ENCODE measurements at places on chromosomes 3 and 15.

DNA sequence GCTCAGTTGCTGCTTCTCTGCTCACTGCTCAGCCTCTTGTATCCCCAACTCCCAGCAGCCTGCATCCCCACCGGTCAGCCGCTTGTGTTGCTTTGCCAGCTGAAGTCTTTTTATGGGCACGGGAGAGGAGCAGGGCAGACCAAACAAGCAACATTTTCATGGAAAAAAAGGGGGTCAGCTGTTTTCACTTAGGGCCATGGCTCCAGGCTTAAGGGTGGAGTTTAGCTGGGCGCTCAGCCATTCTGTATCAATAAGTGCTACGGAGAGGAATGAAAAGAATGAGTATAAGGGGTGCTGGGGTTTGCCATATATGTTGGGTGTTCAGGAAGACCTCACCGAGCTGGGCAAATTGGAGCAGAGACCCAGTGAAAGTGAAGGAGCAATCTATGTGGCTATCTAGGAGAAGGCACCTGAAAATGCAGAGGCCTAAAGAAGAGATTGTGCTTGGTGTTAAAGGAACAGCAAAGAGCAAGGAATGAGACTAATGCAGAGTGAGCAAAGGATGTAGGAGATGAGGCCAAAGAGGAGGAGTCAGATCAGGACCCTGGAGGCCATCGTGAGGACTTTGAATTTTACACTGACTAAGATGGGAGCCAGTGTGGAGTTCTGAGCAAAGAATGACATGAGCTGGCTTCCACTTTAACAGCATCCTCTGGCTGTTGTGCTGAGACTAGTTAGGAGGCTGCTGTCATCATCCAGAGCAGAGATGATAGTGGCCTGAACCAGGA is 16.6 kb upstream of the IREB2 start:
- DNase-seq = peak; percentile 62

DNA sequence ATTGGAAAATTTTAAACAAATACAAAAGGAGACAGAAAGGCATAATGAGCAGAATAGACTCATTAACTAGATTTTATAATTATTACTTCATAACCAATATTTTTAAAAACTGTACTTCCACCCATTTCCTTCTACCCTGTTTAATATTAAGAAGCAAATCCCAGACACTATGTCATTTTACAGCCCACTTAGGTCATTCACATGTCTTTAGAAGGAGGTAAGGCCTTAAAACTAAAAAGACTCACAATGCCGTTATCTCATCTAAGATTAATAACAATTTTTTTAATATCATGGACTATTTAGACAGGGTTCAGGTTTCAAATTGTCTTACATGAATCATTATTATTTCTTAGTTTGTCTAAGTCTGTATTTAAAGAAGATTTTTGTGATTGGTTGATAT is 217.2 kb downstream of the NFKBIZ start:
- no peak for DNase-seq

GRCh38 chr3:34886443-34886842 is 752.9 kb upstream of the ARPP21 start:
- no peak for DNase-seq

DNA sequence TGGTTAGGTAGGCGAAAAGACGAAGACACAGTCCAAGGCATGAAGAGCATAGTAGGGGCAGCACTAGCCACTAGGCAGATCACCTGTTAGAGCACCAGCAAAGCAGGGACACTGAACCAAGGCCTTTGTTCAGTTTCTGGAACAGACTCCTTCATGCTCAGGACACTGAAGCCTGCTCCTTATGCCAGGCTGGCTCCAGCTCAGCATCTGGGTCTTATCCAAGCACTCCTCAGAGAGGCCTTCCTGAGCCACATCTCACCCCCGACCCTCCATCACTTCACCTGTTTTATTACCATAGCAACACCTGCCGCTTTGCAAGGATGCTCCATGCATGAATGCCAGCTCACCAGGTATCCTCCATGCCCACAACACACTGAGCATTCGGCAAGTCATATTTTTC is 206.3 kb upstream of the CHRNA7 start:
- no peak for DNase-seq

DNA sequence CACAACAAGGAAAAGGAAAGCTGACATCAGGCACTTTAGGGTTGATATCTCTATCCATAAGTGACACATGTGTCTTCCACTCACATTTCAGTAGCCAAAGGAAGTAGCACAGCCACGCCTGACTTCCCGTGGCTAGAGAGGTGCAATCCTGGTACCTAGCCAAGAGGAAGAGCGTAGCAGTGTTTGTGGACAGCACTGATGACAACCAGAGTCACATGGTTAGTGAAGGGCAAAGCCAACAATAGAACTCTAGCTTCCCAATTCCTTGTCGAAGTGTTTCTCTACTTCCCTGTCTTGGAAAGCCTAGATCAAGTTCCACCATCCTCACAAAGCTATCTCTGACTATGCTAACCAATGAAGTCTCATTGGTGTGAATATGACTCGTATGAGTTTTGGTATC is 189.2 kb downstream of the RSL24D1 start:
- DNase-seq = no peak

- peak; percentile 13 for DNase-seq
These were observed 34.0 kb upstream of the CILP start for GRCh38 chr15:65245096-65245856.

DNA sequence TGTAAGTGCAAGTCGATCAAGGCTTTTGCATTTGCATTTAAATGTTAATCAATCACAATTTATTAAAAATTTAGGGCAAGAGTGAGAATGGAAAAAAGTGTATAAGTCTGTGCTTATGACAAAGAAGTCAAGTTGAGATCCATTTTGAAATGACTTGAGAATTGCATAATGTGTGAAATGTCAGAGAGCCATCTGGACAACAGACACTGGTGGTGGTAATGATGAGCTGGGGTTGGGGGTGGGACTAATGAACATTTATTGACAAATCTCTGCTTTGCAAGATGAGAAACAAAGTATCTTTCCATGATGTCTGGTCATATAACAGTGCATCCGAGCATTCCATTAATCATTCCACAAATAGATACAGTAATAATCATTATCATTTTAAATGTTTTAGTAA is 89.4 kb upstream of the ZBTB20 start:
- no peak for DNase-seq

DNA sequence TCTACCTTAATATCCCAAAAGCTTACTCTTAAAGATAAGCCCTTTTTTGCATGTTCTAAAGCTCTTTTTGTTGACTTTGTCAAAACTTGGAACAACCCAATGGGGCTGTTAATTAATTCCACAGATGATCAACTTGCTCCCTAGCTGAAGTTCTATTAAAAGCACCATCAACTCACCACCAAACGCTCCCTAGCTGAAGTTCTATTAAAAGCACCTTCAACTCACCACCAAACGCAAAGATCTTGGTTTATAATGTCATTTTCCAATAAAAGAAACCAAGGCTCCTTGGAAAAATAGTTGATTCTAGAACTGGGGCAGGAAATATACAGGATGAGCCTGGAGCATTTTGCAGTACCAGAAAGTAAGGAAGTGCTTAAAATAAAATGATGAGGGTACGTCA is 122.3 kb upstream of the STT3B start:
- DNase-seq = no peak

DNA sequence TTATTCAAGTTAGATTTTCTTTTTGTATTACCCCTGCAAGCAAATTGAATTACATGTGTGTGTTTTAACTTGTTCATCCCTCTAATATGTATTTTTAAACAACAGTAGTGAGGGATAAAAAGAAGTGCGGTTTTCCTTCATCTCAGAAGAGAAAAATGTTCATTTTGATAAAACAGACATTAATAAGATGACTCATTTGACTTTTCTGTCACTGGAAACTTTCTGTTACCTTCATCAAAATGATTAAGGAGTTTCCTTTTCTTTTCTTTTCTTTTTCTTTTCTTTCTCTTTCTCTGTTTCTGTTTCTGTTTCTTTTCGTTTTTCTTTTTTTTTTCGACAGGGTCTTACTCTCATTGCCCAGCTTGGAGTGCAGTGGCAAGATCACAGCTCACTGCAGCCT is 53.0 kb downstream of the ECT2 start:
- no peak for DNase-seq

- no peak for DNase-seq
These were observed 29.9 kb downstream of the CEP152 start for GRCh38 chr15:48781017-48781416.

GRCh38 chr3:128879125-128879969 is at the start of gene ACAD9:
ACAD9 (plus strand) TSS chr3:128879620; CDS start chr3:128879692, 72 bp downstream.
- peak; percentile 98 for DNase-seq

GRCh38 chr15:89504166-89504565 is 7.8 kb upstream of the RHCG start:
- no peak for DNase-seq

- peak; percentile 67 for DNase-seq
These were observed 9.4 kb upstream of the RPL24 start for GRCh38 chr3:101695779-101696372.

GRCh38 chr3:196942915-196943277 is 568 bp upstream of the NCBP2 start:
- peak; percentile 13 for DNase-seq

- no peak for DNase-seq
These were observed 27.0 kb downstream of the SENP5 start for GRCh38 chr3:196894557-196895295.

GRCh38 chr15:75192307-75192706 is 9.4 kb upstream of the C15orf39 start:
- DNase-seq = no peak

- DNase-seq = peak; percentile 26
These were observed at the start of gene CPEB1 for GRCh38 chr15:82647045-82647834. CPEB1 (minus strand) TSS chr15:82647363; CDS start chr15:82628459, 18,904 bp downstream.

DNA sequence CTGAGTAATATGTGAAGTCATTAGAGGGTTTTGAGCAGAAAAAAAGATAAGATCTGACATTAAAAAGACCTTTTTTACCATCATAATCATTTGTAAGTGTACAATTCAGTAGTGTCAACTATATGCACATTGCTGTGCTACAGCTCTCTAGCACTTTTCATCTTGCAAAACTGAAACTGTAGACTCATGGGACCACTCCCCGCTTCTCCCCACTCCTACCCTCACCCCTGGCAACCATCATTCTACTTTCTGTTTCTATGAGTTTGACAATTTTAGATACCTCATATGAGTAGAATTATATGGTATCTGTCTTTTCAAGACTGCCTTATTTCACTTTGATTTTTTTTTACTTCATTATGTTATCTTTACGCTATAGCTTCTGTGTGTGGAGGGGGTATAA is 112.8 kb downstream of the NSUN3 start:
- no peak for DNase-seq

- DNase-seq = peak; percentile 68
These were observed 85.2 kb upstream of the OXTR start for GRCh38 chr3:8854656-8855055.

DNA sequence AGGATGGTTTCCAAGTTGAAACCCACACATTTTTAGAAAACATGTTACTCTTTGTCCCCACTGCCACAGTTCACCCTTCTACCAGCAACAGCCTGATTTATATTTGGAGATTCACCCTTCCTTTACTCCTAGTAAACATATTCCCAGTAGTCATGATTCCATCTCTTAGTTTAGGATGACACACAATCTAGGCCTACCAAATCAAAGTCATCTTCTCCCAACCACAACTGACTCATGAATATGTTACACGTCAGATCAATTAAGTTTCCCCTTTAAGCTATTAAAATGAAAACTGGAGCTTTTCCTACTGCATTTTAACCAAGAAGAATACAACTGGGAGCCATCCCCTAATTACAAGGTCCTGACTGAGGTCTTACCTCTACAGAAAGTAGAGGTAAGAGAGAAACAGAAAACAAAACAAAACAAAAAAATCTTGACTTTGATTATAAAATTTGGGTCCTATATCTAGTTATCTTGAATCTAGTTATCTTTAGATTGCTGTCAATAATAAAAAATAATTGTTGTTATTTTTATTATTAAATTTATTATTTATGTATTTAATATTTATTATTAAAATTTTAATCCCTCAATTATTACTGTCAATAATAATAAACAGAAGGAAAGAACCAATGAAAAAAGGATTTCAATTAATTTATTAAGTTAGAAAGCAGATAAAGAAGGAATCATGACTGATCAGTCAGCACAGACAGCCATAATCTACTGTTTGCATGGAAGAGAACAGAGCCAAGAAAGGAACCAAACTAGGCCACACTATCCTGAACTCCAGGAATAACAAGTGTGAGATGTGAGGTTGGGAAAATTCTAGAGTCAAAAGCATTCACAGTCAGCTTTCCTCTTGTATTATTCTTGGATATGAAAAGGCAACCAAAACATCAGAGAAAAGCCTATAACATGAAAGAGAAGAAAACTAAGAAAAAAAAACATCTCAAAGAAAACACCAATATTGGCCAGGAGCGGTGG is 12.5 kb downstream of the DPH6 start:
- DNase-seq = peak; percentile 68

- peak; percentile 7 for DNase-seq
These were observed 20.2 kb downstream of the ADGRG7 start for GRCh38 chr3:100629421-100630127.

DNA sequence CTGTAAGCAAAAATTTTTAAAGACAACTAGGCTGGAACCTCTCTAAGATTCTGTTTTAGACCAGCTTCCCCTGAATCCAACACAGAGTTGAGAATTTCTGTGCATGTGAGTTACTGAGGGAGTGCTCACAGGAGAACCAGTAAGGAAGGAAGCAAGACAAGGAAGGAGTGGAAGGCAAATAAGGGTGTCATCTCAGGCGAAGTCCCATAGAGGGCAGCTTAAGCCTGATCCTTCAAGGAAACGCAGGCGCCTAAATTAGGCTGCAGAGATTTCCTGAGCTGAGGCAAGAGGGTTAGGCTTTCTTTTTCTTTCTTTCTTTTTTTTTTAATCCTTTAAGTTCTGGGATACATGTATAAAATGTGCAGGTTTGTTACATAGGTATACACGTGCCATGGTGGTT is 36.2 kb upstream of the COL6A6 start:
- DNase-seq = peak; percentile 52

DNA sequence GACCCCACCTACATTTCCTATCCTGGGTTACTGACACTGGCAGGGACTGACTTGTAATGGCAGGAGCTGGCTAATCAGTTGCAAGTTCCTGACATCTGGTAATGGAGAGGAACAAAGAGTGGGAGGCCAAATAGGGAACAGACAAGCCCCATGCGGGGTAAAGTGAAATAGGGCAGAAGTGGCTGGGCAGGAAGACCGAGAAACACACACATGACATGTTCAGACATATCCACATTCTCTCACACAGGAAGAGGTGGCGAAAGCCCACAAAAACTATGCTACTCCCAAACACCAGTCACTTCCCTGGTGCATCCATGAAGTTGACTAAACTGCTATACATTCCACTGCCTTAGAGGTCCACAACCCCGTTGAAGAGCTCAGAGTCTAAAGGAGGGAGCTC is 394.1 kb upstream of the TBL1XR1 start:
- peak; percentile 53 for DNase-seq

- DNase-seq = no peak
These were observed 168.6 kb downstream of the APBA2 start for GRCh38 chr15:29054171-29055045.

- no peak for DNase-seq
These were observed 46.3 kb downstream of the ZBTB20 start for GRCh38 chr3:115100806-115101205.

DNA sequence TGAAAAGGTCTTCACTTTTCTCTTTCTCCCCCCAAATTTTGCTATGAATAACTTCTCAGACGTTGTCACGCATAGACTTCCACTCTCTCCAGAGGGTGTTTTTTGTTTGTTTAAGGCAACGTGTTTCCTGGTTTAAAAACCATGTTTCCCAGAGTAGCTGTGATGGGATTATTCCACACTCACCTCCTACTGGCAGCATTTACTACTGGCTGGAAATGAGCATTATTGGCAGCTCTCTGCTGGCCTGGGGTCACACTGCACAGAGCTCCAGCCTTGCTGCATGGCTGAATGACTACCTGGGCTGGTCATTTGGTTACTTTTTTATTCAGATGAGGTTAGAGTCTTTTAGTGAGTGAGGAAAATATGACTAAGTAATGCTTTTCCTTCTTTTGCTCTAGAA is 65.2 kb downstream of the RARB start:
- DNase-seq = peak; percentile 65
